Stimulated activated CD4-positive, alpha-beta T cell treated with anti-CD3 and anti-CD28 coated beads, Interleukin-1b, Interleukin-23, amount 100 ng/mL, for 24 hours (primary cell): ENCODE measurements at places on chromosomes 16 and 17.
A peak's percentile ranks its signal among the peaks of the same experiment; 100 is the strongest.

- no peak for DNase-seq
These were observed 13.1 kb downstream of the BCAR1 start for GRCh38 chr16:75238132-75238852.

DNA sequence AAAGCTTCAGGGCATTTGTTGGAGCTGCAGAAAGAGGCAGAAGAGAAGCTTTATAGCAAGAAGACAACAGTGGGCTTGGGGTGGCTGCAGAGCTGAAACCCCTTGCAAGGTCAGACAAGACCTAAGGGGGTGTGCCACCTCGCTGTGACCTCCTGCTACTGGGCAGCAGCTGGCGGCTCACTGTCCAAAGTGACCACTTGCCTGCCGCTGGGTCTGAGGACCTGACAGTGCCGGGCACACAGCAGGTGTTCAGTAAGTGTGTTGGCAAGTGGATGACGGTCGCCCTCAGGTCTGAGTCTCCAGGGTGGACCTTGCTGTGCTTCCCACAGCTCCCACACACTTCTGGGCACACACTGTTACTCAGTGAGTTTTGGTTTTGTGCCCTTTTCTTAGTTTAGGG is 336.5 kb downstream of the C16orf95 start:
- no peak for DNase-seq

- no peak for DNase-seq
These were observed 20.7 kb downstream of the DNAH9 start for GRCh38 chr17:11618861-11619566.

GRCh38 chr17:56786989-56787482 is 46.7 kb downstream of the C17orf67 start:
- peak; percentile 27 for DNase-seq

- DNase-seq = no peak
These were observed 8.8 kb downstream of the SNRNP25 start for GRCh38 chr16:62283-62967.

DNA sequence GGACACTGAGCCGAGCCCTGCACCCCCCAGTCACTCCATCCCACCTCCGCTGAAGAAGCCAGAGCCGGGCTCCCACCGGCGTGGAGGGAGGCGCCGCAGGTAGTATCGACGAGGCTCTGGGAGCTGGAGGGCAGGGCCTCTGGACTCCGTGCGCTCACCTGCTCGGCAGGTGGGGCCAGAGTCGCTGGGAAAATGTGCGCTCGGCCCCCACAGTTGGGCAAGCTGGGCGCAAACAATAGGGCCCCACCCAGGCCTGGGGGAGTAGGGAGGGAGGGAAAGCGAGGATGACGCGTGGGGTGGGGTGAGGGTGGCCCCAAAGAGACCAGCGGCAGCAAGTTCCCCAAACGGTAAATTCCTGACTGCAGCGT is 668 bp downstream of the JUP start:
- DNase-seq = no peak

GRCh38 chr17:56761387-56761786 is 72.3 kb downstream of the C17orf67 start:
- DNase-seq = no peak

DNA sequence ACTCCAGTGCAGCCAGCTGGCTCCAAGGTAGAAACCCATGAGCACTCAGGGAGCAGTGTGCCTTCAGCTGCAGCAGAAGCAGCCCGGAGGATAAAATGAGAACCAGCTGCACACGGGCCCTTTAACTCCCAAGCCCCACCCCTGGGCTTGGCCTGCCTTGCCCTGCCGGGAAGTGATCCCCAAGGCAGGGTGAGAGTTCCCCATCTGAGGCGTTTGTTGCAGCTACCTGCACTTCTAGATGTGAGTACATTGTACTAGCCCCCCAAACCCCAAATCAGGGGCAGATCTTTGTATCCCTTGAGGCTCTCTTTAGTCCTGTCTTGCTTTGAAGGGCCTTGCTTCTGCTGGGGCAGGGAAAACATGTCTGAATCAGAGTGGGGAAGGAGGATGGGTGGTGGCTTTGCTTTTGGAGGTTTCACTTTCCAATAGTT is at the start of gene MVP:
Gene MVP, plus strand, starts transcription at position 192 of the 431 bp plus-strand sequence. CDS start 10,088 bp downstream, outside the sequence.
- DNase-seq = no peak

GRCh38 chr17:37789771-37790541 is 45.1 kb upstream of the HNF1B start:
- DNase-seq = no peak

DNA sequence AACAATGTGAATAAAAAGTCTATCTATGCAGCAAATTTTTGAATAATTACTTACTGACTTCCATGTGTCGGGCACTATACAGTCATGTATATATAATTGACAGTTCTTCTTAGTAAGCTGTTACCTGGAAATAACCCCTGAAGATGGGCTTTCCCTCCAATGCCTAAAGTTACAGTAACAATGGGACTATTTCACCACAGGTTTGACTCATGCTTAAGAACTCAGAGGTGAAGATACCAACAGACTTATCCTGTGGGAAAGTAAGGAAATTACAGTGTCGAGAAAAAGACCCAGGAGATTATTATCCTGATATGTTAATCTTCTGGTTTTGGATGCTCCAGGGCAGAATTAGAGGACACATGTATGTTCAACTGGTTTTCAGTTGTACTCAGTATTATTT is 601.5 kb upstream of the SOX9 start:
- no peak for DNase-seq

GRCh38 chr17:50056217-50056960 is 479 bp downstream of the ITGA3 start:
- DNase-seq = peak; percentile 53

- no peak for DNase-seq
These were observed 2.6 kb upstream of the SLC38A8 start for GRCh38 chr16:84045001-84045817.

DNA sequence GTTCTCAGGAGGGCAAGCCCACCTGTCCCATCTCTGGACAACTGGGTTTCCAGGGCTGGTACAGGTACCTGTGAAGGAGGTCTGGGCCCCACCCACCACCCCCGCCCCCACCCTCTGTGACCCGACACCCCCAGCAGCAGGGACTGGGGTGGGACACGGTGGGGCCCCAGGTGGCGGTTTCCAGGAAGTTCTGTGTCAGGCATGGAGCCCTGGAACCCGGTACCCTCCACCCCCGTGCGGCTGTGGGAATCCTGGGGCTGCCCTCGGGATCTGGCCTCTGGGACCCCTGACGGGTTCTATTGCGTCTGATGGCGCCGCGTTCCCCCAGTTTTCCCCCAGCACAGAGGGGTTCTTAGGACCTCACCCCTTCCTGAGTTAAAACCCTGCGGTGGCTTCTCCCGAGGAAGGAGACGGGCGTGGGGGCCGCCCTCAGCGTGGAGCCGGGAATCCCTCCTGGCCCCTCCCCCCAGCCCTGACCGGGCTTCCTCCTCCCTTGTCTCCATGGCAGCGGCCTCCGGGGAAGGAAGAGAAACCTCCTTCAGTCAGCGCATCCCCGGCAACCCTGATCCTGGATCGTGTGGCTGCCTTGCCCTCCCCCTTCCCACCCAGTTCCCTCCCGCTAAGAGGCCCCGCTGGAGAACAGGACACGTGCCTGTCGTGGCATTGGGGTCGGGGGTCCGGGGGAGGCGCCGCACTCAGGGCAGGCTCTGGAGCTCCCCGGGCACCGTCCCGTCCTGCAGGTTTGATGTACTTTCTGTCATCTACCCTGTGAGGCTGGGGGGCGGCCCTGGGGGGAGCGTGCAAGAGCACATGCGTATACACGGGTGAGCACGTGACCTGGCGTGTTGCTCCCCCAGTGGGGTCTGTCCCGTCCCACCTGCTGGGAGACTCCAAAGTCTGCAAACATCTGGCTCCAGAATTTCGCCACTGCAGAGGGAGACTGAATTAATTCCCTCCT is 30.3 kb downstream of the CACNA1H start:
- DNase-seq = no peak

GRCh38 chr16:31476303-31477219 is 4.6 kb downstream of the TGFB1I1 start:
- peak; percentile 83 for DNase-seq

DNA sequence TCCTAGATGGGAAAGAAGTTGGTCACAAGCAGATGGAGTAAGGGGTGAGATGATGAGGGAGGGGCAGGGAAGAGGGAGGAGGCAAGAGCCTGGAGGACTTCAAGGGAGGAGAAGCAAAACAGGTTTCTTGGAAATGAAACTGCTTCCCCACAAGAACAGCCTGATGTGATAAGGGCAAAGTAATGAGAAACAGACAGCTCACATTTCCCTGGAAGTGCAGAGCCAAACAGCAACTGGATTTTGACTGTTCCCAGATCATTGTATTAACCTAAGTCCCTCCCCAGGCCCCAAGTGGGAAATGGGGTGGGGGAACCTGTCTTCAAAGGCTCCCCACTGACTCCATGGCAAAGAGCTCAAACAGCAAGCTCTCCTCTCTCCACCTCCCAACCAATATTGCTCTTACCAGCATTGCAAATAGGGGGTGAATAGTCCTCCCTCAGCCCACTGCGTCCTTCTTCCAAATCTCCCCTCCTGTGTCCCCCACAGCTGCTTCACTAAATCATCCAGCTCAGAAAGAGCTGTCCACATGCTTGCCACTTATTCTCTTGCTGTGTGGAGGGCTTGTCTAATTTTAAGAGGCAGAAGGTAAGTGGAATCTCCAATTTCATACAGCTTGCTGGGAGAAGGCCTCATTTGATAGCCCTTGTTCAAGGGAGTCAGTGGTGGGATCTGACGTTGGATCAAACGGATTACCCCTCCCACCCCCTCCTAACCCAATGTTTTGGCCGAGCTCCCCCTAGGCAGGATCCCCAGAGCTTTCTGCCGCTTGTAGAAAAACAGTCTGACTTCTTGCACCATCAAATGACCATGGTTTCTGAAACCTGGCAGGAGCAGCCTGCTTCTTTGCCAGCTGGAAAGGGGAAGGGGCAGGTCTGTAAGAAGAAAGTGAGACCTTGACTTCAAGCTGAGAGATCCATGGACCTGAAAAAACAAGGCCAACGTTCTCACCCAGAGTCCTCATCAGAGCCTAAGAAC is 56.3 kb upstream of the SMIM36 start:
- no peak for DNase-seq

DNA sequence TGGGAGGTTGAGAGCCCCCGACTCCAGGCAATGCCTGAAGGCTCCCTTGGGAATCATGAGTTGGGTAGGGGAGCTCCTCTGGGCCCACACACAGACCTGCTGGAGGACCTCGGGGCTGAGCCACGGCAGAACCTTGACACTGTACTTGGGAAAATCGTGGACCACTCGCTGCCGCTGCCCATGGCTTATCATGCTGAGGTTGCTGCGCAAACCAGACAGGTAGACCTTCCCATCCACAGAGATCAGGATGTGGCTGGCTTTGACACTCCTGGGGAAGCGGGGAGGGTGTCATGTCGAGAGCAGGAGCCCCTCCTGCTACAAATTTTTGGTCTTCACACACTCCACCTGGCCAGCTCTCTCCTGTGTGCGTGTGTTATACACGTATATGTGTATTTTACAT is 7.2 kb upstream of the LIMD2 start:
- no peak for DNase-seq

DNA sequence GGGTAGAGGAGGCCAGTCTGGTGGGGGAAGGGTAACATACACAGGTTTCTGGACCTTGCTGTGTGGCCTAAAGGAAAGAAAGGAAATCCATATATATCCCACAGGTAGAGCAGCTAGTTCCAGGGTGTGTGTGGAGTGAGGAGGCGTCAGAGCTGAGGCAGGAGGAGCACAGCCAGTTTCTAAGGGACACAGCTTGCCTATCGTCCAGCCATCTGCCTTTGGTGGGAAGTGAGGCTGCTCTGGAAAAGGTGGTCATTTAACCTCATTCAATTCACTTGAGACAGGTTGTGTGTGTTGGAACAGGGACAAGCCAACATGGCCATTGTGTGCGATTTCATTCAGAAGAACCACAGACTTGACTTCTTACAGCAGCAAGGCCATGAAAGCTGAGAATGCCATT is 36.9 kb upstream of the ERN1 start:
- DNase-seq = no peak

- DNase-seq = no peak
These were observed 80.5 kb downstream of the KSR1 start for GRCh38 chr17:27536781-27537180.

GRCh38 chr17:5631958-5632590 is 47.8 kb upstream of the NLRP1 start:
- DNase-seq = no peak

DNA sequence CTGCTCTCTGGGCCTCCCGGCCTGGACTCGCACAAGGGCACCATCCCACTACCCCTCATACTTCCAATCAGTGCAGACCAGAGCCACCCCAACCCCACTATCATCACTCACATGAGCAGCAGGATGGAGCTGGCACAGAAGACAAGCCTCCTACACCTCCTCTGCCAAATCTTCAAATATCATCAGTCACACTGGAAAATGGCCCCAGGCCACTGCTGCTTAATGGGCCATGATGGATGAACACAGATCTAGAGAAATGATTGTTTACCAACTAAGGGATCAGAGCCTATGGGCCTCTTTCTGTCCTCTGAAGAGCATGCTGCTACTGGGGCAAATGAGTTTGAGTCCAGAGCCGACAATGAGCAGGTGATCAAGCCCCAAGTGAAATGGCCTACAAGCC is 165.5 kb downstream of the GRIN2A start:
- no peak for DNase-seq

DNA sequence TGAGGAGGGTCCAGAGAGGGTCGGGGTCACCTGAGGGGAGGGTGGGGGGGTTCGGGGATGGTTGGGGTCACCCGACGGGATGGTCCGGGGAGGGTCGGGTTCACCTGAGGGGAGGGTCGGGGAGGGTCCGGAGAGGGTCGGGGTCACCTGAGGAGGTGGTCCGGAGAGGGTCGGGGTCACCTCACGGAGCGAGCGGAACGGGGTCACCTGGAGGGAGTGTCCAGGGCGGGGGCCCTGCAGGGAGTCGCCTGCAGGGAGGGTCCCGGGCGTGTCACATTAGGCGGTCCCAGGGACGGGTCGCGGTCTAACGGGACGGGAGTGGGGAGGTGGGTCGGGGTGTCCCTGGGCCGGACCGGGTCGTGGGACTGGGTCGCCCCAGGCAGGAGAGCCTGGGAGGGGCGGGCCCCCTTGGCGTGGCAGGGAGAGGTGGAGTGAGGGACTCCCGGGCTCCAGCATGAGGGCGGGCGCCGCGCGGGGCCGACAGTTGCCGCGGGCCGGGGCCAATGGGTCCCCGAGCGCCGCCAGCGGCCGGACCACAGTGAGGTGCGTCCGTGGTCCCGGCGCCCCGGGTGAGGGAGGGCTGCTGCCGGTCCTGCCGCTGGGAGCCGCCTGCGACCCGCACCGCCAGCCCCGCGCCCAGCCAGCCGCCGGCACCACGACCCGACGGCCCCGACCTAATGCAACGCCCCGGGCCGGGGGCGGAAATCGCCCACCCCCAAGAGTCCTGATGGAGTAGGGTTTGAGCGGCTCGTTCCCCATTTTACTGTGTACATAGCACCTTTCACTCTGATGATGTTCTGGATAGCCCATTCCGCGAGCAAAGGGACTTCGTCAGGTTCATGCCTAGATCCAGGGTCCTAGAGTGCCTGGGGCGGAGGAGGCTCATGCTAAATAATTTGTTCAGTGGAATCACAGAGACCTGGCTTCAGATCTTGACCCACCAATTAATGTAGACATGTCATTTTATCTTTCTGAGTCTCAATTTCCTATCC is 1.2 kb upstream of the ABCA3 start:
- no peak for DNase-seq

- no peak for DNase-seq
These were observed 47.9 kb upstream of the ARHGAP17 start for GRCh38 chr16:25063102-25063501.

- peak; percentile 37 for DNase-seq
These were observed 3.9 kb downstream of the GLIS2 start for GRCh38 chr16:4319454-4320421.

GRCh38 chr17:42563950-42564349 is 2.0 kb downstream of the COASY start:
- DNase-seq = no peak
